ENCODE measurements at places on chromosomes 7 and 10.

DNA sequence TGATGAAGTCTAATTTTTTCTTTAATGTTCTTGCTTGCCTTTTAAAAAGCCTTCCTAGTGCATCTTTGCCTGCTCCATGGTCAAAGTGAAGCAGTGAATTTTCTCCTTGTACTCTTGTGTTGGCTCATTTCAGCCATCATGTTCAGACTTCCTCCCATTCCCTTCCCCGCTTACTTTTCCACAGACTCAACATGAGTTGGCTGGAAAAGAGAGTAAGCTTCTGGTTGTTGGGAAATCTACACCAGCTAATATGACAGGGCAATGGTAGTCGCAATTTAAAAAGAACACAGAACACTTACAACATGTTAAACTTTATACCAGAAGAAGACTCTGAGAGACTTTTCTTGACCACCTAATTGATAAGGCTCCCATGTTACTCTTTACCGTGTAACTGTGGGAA is 24.3 kb upstream of the PDK4 start:
- no peak for DNase-seq

GRCh38 chr7:94580601-94581000 is 71.0 kb downstream of the CASD1 start:
- DNase-seq, result no peak

- DNase-seq, result no peak
Observed at GRCh38 chr7:22060197-22060596, 114.5 kb upstream of the CDCA7L start.

GRCh38 chr10:93346108-93346507 is 136.0 kb downstream of the MYOF start:
- no peak for DNase-seq

DNA sequence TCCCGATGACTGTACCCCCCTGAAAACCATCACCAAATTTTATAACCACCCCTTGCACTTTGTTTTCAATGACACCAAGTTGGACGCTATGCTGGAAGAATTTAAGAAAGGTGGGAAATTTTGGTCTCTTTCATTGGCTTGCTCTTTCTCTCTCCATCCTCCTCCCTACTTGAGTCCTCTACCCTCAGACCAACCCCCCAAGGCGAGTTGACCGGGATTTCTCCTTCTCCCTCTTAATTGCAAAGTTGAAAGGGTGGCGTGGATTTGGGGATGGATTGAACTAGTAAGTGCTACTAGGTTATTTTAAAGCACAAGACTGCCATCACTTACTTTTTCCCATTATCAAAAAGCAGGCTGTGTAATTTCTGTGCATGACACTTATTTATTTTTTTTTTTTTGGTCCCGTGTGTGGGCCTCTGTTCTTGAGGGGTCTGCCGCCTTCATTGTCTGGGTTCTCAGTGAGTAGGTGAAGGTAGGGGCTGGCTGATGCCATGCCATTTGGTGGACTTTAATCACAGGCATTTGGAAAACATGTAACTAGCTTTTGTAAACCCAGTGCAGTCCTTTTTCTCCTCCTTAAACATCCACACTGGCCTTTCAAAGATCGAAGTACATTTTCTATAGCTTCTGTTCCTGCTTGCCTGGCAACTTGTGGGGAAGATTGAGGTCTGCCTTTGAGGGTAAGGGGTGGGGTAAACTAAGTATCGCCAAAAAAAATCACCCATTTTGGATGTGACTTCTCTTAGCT is 2.1 kb downstream of the CNNM2 start:
- DNase-seq, result no peak

- DNase-seq, result no peak
Observed at GRCh38 chr10:109454691-109455090, 468.6 kb downstream of the XPNPEP1 start.

DNA sequence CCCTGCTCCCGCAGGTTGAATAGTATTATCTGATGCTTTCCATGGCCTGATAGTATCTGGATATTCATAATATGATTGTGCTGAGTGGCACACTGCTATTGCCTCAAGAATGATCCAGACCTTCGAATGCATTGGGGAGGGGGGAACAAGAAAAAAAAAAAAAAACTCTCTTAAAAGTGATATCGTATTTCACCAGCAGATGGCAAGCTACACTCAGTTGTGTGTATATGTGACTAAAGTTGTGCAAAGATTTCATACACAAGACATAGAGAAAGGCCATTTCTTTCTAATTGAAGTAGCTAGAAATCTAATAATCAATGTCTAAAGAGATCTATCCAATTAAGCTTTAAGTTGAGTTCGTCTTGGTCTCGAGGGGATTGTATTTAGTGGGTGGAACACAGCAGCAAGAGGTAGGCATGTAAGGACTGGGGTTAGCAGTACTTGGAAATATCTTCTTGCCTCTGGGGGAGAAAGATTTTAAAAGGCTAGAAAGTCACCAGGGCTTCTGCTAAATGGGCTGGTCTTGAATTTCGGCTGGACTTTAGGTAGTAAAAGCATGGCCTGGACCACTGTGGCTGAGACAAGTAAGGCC is 15.3 kb downstream of the SFRP4 start:
- no peak for DNase-seq

DNA sequence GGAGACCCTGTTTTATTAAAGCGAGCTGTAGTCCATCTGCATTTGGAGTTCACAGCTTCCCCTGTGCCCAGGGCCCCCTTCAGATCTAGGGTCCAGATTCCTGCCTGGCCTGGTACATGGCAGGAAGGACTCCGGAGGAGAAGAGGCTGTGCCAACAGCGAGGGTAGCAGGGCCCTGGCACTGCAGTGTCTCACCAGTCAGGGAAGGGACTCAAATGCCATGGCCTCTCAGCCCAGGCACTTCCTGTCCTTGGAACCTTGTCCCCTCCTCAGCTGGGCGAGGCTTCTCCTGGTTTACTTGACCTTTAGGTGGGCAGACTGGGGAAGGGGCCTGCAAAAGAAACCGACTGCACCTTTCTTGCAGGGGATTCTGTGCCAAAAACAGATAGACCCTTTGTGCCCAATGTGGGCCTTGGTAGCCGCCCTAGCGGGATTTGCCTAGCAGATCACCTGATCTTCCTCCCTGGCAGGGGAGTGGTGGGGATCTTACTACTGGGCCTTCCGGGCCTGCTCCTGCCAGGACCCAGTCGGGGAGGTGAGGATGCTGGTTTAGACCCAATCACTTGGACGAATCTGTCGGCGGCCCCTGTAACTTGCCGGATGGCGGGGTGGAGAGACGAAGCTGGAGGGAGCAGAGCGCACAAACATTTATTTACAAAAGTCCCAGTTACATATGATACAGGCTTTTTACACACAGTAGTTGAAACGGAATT is 161.9 kb downstream of the RNF216 start:
- DNase-seq, result no peak

- DNase-seq, result no peak
Observed at GRCh38 chr7:44293561-44294324, 31.7 kb downstream of the CAMK2B start.

GRCh38 chr10:59047180-59047579 is 129.3 kb upstream of the PHYHIPL start:
- DNase-seq, result no peak

DNA sequence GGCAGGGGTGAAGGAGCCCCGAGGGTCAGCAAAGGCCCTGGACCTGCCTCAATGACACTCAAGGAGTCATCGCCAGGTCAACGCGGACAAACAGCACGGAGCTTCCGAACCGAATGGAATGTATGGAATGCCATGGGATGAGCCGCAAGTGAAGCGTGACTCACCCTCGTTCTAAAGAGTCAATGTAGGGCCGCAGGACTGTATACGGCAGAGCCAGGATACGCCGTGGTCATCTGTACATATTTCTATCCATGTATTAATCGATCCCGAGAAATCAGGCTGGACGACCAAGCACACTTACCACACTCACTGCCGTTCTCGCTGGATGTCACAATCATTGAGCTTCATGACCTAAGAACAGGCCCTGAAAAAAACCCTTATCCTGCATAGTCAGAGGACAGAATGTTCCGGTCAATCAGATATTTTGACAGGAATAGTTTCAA is 4.3 kb downstream of the SNX8 start:
- DNase-seq, result no peak

- no peak for DNase-seq
Observed at GRCh38 chr10:14608381-14609001, 166.2 kb downstream of the FAM107B start.

GRCh38 chr10:82865366-82865765 is 990.4 kb downstream of the NRG3 start:
- DNase-seq, result no peak

- no peak for DNase-seq
Observed at GRCh38 chr10:116444527-116445142, 17.0 kb downstream of the PNLIPRP3 start.

- DNase-seq, result no peak
Observed at GRCh38 chr10:71083716-71083975, 128.7 kb upstream of the UNC5B start.

GRCh38 chr7:27064661-27065060 is 31.1 kb downstream of the HOXA1 start:
- no peak for DNase-seq

DNA sequence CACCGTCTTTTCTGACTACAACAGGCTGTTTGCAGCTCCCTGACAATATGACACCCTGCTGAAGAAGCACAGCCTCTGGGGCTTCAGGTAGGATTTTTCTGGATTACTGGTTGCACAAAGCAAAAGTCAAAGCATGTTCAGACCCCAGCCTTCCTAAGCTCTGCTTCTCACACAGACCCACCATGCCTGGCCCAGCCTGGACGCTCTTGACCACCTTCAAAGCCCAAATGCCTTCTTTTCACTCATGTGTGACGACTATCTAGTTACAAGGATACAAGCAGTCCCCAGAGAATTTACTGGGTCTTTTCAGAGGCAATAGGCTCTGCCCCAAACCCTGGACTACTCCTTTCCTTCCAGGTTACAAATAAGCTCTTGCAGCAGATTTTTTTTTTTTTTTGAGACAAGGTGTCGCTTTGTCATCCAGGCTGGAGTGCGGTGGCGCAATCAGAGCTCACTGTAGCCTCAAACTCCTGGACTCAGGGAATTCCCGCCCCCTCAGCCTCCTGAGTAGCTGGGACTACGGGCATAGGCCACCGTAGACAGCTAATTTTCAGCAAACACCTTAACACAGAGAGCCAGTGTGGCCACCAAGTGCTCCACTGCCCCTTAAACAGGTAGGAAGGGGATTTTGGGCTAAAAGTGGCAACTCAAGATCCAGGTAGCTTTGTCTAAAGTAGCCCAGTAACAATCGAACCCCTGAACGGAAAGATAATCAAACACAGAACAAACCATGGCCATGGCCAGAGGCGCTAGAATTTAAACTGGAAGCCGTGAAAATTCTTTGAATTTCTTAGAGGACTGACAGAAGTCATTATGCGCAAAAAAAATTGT is 16.2 kb downstream of the SVIL start:
- no peak for DNase-seq

DNA sequence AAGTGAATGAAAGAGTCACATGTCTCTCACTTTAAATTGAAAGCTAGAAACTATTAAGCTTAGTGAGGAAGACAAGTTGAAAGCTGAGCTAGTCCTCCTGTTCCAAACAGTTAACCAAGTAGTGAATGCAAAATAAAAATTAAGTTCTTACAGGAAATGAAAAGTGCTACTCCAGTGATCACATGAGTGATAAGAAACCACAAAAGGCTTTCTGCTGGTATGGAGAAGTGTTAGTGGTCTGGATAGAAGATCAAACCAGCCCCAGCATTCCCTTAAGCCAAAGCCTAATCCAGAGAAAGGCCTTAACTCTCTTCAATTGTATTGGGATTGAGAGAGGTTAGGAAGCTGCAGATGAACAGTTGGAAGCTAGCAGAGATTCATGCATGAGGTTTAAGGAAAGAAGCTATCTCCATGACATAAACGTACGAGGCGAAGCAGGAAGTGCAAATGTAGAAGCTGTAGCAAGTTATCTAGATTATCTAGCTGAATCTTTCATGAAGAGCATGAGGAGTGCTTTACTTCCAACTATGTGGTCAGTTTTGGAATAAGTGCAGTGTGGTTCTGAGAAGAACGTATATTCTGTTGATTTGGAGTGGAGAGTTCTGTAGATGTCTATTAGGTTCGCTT is 261.6 kb downstream of the MDFIC start:
- no peak for DNase-seq

GRCh38 chr7:91880016-91880412 is 488 bp downstream of the MTERF1 start:
- no peak for DNase-seq

DNA sequence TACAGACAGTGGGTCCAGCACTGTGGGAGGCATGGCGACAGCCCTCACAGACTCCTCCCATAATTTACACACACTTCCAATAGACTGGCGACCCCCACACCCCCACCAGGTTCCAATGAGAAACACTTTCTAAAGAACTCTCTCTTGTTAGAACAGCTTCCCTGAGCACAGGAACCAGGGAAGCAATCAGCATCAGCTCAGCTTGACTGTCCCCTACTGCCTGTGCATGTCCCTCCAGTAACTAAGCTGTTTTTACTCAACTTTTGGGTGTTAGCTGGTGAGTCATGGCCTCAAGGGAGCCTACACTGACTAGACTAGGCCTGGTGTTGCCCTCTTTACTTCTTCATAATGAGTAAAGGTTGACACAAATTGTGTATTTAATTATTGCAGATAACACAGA is 32.6 kb upstream of the HERPUD2 start:
- DNase-seq, result no peak

DNA sequence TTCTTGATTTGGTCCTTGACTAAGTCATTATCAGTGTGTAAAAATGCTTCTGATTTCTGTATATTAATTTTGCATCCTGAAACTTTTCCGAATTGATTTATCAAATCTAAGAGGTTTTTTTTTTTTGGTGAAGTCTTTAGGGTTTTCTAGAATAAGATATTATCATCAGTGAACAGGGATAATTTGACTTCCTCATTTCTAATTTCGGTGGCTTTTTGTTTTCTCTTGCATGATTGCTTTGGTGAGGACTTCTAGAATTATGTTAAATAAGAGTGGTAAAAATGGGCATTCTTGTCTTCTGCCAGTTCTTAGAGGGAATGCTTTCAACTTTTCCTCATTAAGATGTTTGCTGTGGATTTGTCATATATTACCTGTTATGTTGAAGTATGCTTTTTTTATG is 170.5 kb downstream of the CCDC7 start:
- no peak for DNase-seq

DNA sequence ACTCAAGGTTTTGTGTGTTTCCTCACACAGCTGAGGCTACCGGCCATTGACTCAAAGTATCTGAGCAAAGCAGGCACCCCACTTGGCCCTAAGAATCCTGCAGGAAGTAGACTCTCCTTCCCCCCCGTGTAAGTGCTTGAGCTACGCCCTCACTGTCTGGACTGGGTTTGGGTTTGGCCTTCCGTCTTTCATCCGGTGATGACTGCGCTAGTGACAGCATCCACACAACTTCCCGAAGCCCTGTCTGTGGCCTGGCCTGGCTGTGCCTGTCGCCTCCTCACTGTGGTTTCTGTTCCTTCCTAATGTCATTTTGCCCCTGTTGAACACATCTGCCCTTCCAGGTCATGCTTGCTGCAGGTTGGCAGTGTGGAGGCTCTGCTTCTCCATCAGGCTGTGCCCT is 14.5 kb downstream of the C7orf57 start:
- no peak for DNase-seq
